ENCODE measurements at places on chromosomes 2 and 18.
A peak's percentile ranks its signal among the peaks of the same experiment; 100 is the strongest.

- no peak for DNase-seq
Measured at GRCh38 chr2:212158081-212158480, 380.5 kb downstream of the ERBB4 start.

GRCh38 chr2:190882411-190882766 lies 1.8 kb downstream of the GLS start:
- no peak for DNase-seq

DNA sequence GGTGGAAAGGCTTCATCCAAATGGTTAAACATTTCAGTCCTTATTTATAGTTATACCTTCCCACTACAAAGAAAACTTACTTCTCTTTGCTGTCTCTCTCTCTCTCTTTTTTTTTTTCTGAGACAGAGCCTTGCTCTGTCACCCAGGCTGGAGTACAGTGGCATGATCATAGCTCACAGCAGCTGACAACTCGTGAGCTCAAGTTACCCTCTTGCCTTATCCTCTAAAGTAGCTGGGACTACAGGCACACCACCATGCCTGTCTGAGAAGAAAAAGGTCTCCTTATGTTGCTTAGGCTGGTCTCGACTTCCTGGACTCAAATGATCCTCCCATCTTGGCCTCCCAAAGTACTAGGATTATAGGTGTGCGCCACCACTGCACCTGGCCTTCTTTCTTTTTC lies 32.3 kb upstream of the OLA1 start:
- DNase-seq: no peak

DNA sequence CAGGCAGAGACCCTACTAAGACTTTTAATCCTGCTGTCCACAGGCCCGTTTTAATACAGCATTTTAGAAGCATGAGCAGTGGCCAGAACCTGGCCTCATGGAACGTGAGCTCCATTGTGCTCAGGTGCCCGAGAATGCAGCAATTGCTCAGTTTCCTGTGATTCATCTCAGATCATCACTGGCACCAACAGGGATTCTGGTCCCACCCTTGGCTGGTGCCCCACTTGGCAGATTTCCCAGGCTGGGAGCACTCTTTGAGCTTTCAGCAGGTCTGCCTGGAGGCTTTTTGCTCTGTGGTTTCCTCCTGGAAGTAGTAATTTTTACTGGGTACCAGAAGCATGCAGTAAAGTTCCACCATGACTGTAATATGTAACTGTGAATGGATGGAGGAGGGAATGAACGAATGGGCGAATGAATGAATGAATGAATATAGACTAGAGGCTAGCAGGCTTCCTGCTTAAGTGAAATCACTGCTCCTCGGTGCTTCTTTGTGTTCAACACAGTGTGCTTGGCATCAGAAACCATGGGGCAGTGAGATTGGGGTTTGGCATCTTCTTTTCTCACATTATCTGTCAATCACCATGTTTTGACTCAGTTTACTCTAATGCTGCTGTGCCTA lies 312.9 kb downstream of the PRKCE start:
- DNase-seq: no peak

- DNase-seq: no peak
Measured at GRCh38 chr2:176817061-176817565, 395.5 kb upstream of the HNRNPA3 start.

DNA sequence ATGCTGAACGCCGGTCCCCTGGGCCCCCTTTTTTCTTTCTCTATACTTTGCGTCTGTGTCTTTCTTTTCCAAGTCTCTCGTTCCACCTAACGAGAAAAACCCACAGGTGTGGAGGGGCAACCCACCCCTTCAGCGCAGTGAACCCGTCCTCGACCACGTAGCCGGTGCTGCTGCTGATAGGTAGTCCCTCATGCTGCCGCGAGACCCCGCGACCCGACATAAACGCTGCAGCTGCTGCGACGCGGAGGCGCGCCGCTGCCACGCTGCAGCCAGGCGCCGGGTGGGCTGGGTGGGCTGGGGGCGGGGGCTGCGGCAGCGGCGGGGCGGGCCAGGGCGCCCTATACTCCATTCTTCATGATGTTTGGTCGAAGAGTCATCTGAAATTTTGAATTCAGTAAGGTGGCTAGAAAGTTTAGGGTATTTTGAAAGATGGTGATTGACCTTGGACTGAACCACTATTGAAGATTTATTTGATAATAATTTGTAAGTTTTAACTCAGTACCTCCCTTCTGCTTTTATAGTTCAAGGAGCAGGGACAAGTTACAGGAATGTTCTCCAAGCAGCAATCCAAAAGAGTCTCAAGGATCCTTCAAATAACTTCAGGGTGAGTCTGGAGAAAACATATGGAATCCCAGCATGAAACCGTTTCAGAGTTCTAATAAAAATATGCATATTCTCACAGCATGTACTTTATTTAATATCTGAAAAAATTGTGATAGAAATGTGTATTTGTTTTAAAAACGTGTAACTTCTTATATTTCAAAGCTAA lies 24.1 kb downstream of the CFLAR start:
- no peak for DNase-seq

DNA sequence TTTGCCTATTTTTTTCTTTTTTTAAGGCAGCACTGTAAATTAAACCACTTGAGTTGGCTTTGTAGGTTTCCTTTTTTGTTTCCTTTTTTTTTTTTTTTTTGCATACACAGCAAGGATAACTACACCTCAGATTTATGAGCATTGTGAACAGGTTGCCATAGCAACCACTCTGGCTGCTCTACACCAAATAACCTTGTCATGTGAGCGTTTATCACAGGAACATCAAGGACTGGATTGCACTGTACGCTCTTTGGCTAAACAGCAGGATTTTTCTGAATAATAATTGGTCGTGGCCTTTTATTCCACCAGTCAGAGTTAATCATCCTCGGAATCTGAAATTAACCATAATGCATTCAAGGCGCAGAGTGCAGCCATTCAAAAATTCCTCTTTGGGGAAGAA lies 199.1 kb upstream of the SLC14A2 start:
- DNase-seq: peak; percentile 72

GRCh38 chr2:193841384-193842150 lies 1646.8 kb upstream of the TMEFF2 start:
- no peak for DNase-seq

DNA sequence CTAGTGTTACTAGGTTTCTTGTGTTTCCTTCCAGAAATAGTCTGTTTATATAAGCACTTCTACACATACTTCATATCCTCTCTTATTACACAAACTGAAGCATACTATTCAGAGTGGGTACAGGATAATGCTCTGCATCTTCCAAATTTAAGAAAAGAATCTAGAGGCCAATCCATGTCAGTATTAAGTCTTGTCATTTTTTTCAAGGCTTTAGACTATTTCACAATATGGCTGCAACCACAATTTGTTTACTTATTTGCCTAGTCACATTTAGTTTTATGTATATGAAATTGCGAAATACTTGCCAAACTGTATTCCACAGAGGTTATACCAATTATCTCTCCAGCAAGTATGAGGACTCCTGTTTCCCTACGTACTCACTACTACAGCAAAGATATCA lies 27.9 kb downstream of the IWS1 start:
- no peak for DNase-seq

GRCh38 chr2:210288408-210288807 lies 26.6 kb downstream of the MYL1 start:
- DNase-seq: no peak

DNA sequence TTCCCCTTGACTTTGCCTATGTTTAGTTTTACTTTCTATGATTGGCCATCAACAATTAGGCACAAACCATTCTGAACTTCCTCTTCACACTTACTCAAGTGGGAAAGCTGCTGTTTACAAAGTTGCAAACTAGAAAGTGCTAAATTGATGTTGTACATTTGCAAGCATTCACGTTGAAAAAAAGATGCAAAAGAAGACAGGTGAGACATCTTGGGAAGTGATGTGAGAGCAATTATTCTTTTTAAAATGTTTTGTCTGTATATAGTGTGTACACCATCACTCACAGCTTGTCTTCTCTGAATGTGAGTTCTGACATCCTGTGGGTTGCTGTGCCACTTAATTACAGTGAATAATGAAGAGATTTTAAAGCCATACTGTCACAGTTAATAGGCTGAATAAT lies 874.1 kb upstream of the LRATD1 start:
- no peak for DNase-seq

GRCh38 chr18:7479756-7480155 lies 87.4 kb upstream of the PTPRM start:
- DNase-seq: no peak

GRCh38 chr2:30149513-30149912 lies 2.7 kb downstream of the YPEL5 start:
- no peak for DNase-seq

DNA sequence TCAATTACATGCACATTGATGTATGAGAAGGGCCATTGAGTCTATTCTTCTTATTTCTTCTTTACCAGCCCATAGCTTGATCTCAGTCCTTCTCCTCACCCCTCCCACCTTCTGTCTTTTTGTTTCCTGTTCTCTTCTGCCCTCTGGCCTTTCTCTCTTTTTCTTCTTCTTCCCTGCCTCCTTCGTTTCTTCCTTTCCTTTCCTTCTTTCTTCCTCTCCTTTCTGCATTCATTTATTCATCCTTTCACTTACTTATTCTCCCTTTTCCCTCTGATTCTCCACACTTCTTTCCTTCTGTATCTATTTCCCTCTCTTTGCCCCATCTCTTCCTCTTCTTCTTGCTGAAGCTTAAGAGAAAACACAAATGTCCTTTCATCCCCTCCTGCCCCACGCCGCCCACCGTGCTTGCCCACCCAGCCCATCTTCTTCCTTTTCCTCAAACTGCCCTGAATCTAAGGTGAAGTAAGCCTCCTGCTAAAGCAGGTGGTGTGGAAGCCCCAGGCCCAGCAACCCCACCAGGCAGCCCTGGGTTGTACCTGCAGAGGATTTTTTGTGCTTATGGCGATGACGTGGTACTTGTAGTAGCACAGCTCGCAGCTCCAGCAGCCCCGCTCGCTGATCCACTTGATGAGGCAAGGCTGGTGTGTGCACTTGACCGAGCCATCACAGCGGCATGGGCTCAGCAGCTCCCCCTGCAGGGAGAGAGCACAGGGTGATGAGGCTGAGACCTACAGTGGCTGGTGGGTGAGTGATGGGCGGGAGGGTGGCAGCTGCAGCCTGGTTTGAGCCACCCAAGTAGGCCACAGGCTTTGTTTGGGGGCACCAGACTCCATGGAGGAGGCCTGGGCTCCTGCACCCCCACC lies 89.0 kb downstream of the MARCHF4 start:
- no peak for DNase-seq

GRCh38 chr2:14967729-14968128 lies 335.2 kb downstream of the LRATD1 start:
- no peak for DNase-seq

GRCh38 chr2:60028849-60029565 lies 524.4 kb downstream of the BCL11A start:
- DNase-seq: no peak

DNA sequence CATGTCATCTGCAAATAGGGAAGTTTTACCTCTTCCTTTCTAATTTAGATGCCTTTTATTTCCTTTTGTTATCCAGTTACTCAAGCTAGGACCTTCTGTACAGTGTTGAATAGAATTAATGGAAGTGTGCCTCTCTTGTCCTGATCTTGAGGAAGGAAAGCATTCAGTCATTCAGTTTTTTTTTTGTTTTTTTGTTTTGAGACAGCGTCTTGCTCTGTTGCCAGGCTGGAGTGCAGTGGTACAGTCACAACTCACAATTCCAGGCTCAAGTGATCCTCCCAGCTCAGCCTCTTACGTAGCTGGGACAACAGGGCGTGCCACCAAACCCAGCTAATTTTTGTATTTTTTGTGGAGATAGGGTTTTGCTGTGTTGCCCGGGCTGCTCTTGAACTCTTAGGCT lies 203.9 kb upstream of the ALPP start:
- DNase-seq: no peak

GRCh38 chr2:159262226-159262625 lies 24.3 kb downstream of the WDSUB1 start:
- no peak for DNase-seq

GRCh38 chr2:199684832-199685231 lies 166.2 kb downstream of the FTCDNL1 start:
- DNase-seq: no peak

GRCh38 chr2:46490521-46491141 lies 11.3 kb downstream of the TMEM247 start:
- peak; percentile 30 for DNase-seq

GRCh38 chr2:167954495-167954894 lies 292.9 kb downstream of the STK39 start:
- no peak for DNase-seq

DNA sequence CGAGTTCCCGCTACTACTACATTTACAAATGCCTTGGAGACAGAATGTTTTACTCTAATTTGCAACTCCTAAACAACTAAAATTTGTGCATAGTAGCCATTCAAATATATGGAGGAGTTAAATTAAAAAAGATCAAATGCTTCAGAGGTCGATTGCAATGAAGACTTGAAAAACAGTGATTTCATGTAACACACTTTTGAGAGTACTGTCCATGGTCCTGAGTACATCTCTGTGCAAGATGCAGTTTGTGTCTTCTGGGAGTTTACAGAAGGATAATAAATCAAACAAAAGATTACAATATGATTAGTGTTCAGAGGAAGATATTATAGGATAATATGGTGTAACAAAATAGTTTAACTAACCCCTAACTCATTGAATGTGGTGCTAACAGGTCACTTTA lies 894.7 kb downstream of the TMEM182 start:
- no peak for DNase-seq

GRCh38 chr2:161250864-161251436 lies 57.3 kb upstream of the PSMD14 start:
- DNase-seq: no peak

DNA sequence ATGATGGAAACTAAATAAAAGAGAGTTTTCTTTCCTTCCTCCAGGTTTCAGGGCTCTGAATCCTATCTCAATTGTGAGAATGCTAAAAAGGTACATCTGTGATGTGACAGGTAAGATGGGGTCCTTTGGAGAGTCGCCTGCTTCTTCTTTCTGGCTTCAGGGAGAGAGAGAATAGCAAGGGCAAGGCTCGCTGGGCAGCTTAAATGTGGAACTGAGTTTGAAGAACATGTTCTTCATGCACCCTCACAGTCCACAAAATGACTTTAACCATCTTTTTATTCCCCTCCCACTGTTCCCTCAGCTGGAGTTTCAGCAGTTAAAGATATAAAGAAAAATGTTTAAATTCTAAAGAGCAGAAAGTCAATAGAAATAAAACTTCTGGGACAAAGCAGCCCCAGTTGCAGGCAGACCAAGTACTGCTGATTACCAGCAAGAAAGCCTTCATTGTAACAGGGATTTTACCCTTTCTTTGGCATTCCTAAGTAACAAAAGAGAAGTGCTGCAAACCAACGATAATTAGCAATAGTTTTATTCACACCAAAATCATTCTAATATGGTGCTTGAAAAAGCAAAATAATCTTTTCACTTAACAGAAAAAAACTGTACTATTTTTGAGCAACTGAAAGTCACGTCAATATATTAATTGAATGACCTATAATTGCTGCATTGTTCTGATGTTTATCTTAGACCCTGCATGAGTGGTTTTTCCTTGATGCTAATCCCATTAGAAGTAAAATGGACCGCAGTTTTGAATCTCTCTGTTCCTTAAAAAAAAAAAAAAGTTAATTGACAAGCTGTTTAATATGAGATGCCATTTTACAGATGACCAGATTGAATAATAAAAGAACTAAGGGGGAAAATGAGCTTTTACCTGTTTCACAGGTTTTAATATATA lies 61.5 kb downstream of the LRP2 start:
- DNase-seq: no peak

- DNase-seq: no peak
Measured at GRCh38 chr18:67145586-67146292, 370.8 kb downstream of the DSEL start.

GRCh38 chr2:36369716-36370115 lies 14.1 kb downstream of the CRIM1 start:
- no peak for DNase-seq

- DNase-seq: no peak
Measured at GRCh38 chr2:10079870-10080535, at the start of gene CYS1. CYS1 (minus strand) TSS chr2:10080411; CDS start chr2:10080223, 188 bp downstream.
